ENCODE measurements at places on chromosomes 3 and 15. TPM values are rescaled to one million over a fixed set of nuclear protein-coding genes. Genes with fewer than 3 reads are reported as not detected.
A peak's percentile ranks its signal among the peaks of the same experiment; 100 is the strongest.

MLF1 gene
- total RNA-seq = 5.0 TPM

- no peak for DNase-seq
- peaks cover 23% of the 10 kb centered on the region for H3K4me1 ChIP-seq
- H3K27me3 ChIP-seq = no peaks in the 10 kb centered on the region
- no peak overlapping the region for H3K27ac ChIP-seq
Measured at GRCh38 chr3:24589931-24590880, 95.6 kb upstream of the THRB start.

SCN5A gene
- not detected for total RNA-seq

ASB14 gene
- not detected for total RNA-seq

DNA sequence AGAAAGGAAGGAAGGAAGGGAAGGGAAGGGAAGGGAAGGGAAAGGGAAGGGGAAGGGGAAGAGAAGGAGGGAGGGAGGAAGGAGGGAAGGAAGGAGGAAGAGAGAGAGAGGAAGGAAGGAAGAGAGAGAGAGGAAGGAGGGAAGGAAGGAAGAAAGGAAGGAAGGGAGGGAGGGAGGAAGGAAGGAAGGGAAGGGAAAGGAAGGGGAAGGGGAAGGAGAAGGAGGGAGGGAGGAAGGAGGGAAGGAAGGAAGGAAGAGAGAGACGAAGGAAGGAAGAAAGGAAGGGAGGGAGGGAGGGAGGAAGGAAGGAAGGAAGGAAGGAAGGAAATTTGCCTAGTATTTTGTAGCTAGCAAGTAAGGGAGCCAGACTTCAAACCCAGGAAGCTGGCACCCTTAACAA, 583.9 kb downstream of the RBMS3 start:
- H3K27me3 ChIP-seq = no peaks in the 10 kb centered on the region
- no peak for DNase-seq
- no peak overlapping the region for H3K27ac ChIP-seq

TM4SF1 gene
- 20.1 TPM for total RNA-seq

GOLGA6B gene
- not detected for total RNA-seq

DNA sequence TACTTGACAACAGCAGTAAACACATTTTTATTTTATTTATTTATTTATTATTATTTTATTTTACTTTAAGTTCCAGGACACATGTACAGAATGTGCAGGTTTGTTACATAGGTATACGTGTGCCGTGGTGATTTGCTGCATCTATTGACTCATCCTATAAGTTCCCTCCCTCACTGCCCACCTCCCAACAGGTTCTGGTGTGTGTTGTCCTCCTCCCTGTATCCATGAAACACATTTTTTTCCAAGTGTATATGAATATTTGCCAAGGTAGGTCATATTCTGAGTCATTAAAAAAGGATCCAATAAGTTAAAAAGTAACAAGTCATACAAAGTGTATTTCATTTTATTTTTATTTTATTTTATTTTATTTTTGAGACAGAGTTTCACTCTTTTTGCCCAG, 567.3 kb upstream of the KCNMB2 start:
- DNase-seq = no peak
- no peaks in the 10 kb centered on the region for H3K27me3 ChIP-seq
- no peak overlapping the region for H3K27ac ChIP-seq

- no peak for DNase-seq
- no peak overlapping the region for H3K4me3 ChIP-seq
- H3K27ac ChIP-seq = no peak overlapping the region
- H3K36me3 ChIP-seq = no peaks in the 10 kb centered on the region
Measured at GRCh38 chr3:193211173-193211572, 29.8 kb upstream of the PLAAT1 start.

GRCh38 chr15:36603987-36604386, 24.6 kb downstream of the CDIN1 start:
- no peaks in the 10 kb centered on the region for H3K36me3 ChIP-seq
- DNase-seq = no peak
- H3K27me3 ChIP-seq = no peaks in the 10 kb centered on the region
- no peak overlapping the region for H3K27ac ChIP-seq

GRCh38 chr3:169041677-169042171, 621.8 kb downstream of the MECOM start:
- H3K27me3 ChIP-seq = no peaks in the 10 kb centered on the region
- peak overlapping the region; percentile 7 for H3K27ac ChIP-seq
- no peaks in the 10 kb centered on the region for H3K4me1 ChIP-seq
- H3K36me3 ChIP-seq = no peaks in the 10 kb centered on the region

GRCh38 chr15:81398910-81399551, 25.0 kb upstream of the TMC3 start:
- H3K36me3 ChIP-seq = no peaks in the 10 kb centered on the region
- H3K27ac ChIP-seq = peak overlapping the region; percentile 76
- H3K4me3 ChIP-seq = no peak overlapping the region
- no peaks in the 10 kb centered on the region for H3K27me3 ChIP-seq

GRCh38 chr15:60525341-60526039, 46.5 kb upstream of the ICE2 start:
- H3K36me3 ChIP-seq = no peaks in the 10 kb centered on the region
- DNase-seq = peak; percentile 58
- H3K27ac ChIP-seq = no peak overlapping the region
- H3K4me1 ChIP-seq = peaks cover 28% of the 10 kb centered on the region

DNA sequence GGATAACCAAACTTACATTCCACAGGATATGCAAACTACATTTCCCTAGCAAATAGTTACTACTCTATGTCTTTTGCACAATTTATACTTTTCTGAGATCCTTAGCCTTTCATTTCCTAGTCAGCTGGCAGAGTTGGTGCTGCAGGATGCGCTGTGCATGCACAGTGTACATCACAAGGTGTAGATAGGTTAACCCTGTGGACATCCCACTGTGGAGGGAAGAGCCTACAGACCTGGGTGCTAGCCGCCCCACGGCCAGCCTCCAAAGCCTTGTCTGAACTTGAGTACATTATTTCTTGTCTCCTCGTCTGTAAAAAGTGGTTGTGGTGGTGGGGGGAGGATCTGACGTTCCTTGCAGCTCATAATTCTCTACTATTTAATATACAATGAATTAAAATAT, 3.5 kb downstream of the TNFSF10 start:
- no peak overlapping the region for H3K4me3 ChIP-seq
- peaks cover 30% of the 10 kb centered on the region for H3K4me1 ChIP-seq
- H3K36me3 ChIP-seq = no peaks in the 10 kb centered on the region
- no peaks in the 10 kb centered on the region for H3K27me3 ChIP-seq

CSPG5 gene
- 0.71 TPM for total RNA-seq

- H3K4me3 ChIP-seq = peak overlapping the region; percentile 94
- no peaks in the 10 kb centered on the region for H3K27me3 ChIP-seq
- peak; percentile 51 for DNase-seq
- peaks cover 7% of the 10 kb centered on the region for H3K36me3 ChIP-seq
- H3K27ac ChIP-seq = peak overlapping the region; percentile 95
Measured at GRCh38 chr15:75023872-75024636, 664 bp downstream of the PPCDC start.

DNA sequence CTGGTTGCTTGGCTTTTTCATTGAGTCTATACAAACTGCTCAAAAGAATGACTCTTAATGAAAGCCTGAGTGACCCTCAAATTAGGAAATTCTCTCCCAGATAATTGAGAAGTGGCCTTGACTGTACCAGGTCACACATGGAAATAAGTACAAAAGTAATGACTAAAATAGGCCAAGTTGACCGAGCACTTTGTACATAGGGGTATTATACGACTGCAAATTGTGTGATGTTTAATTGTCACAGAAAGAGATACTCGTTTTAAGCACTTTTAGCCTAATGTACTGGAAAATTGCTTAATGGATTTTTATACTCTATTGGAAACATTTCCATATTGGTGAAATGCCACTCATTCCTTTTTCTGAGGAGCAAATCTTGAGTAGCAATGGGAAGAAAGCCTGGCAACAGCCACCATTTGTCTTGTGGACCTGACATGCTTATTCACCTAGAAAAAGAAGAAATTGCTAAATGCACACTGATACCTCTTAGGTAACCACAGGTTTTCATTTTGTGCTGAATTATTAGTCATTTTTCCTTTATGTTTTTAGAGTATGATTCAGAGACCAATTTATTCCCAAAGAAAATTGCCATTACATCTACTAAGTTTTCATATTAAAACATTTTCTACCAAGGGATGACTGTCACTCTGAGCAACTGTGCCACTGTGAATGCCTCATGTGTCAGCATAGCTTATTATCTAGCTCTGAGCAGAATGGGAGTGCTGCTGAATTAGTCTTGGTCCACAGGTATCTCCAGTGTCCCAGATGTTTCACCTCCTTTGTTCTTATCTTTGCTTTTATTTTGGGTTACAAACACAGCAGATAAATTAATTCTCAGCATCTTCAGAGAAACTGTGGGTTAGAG, 8.9 kb upstream of the PXK start:
- DNase-seq = no peak
- no peak overlapping the region for H3K4me3 ChIP-seq
- no peaks in the 10 kb centered on the region for H3K4me1 ChIP-seq
- H3K36me3 ChIP-seq = peaks cover 22% of the 10 kb centered on the region

DNA sequence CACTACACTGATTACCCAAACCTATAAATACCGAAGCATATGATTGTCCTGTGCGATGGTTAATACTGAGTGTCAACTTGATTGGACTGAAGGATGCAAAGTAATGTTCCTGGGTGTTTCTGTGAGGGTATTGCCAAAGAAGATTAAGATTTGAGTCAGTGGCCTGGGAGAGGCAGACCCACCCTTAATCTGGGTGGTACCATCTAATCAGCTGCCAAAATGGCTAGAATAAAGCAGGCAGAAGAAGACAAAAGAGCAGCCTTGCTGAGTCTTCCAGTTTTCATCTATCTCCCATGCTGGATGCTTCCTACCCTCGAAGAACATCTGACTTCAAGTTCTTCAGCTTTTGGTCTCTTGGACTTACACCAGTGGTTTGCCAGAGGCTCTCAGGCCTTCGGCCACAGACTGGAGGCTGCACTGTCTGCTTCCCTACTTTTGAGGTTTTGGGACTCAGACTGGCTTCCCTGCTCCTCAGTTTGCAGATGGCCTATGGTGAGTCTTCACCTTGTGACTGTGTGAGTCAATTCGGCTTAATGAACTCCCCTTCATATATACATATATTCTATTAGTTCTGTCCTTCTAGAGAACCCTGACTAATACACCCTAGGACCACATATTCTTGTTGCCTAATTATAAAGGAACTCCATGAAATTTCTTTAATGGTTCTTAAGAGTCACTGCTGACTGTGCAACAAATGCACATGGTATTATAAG, 31.7 kb downstream of the CSNK1G1 start:
- H3K4me1 ChIP-seq = no peaks in the 10 kb centered on the region
- no peak overlapping the region for H3K4me3 ChIP-seq
- no peaks in the 10 kb centered on the region for H3K27me3 ChIP-seq
- H3K27ac ChIP-seq = no peak overlapping the region

NEK10 gene
- 1.1 TPM for total RNA-seq

RASGRF1 gene
- 0.29 TPM for total RNA-seq

VGLL3 gene
- total RNA-seq = 6.3 TPM

LMAN1L gene
- not detected for total RNA-seq

IQCH gene
- 4.4 TPM for total RNA-seq

DNA sequence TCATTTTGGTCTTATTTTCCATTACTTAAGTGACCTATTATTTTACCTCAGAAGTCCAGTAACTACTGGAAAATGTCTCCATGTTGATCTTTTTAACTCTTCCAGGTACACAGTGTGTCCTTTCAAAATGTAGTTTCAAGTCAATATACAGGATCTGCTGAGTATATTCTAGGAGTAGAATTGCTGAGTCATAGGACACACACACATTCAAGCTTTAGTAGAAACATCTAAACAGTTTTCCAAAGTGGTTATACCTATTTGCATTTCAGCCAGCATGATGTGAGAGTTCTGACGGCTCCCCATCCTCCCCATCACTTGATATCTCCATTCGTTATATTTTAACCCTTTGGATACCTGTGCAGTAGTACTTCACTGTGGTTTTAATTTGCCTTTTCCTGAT, 271.9 kb downstream of the MCTP2 start:
- H3K36me3 ChIP-seq = no peaks in the 10 kb centered on the region
- H3K27ac ChIP-seq = no peak overlapping the region
- DNase-seq = no peak
- no peaks in the 10 kb centered on the region for H3K4me1 ChIP-seq
- no peaks in the 10 kb centered on the region for H3K27me3 ChIP-seq
- H3K4me3 ChIP-seq = no peak overlapping the region

- no peaks in the 10 kb centered on the region for H3K27me3 ChIP-seq
- no peak overlapping the region for H3K27ac ChIP-seq
- no peak overlapping the region for H3K4me3 ChIP-seq
- peaks cover 5% of the 10 kb centered on the region for H3K36me3 ChIP-seq
Measured at GRCh38 chr3:126417981-126418530, 23.3 kb downstream of the CFAP100 start.

DNA sequence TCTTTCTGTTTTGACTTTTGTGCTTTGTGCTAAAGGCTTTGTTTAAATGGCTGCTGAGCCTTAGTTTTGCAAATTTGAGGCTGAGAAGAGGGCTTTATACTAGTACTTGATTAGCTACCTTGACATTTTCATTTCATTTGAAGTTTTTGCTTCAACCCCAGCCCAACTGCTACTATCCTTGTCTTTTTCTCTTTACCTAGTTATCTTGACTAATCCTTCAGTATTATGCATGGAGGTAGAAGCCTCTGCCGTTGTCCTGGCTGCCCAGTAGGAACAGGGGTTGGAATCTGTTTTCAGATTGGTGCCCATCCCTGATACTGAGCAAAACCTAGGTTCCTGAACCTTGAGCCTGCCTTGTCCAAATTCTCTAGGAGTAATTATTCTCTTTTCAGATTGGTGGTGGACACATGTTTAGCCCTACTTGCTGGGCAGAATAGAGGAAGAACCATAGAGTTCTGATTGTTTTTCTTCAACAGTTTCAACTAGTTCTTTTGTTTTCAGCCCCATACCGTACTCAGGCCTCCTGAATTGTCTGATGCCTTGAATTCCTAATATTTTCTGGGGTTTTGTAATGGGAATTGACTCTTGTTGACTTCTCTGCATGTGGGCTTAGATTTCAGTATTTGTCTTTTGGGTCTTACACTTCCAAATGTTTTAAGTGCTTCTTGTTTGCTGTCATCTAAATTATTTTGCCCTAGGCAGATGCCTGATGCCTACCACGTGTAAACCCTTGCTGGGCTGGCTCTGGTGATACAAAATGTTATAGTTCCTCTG, 143.2 kb downstream of the DOCK3 start:
- H3K36me3 ChIP-seq = no peaks in the 10 kb centered on the region
- no peak for DNase-seq
- no peaks in the 10 kb centered on the region for H3K4me1 ChIP-seq
- no peak overlapping the region for H3K27ac ChIP-seq
- H3K27me3 ChIP-seq = no peaks in the 10 kb centered on the region

STRA6 gene
- not detected for total RNA-seq

GALNT15 gene
- 10.2 TPM for total RNA-seq

- DNase-seq = peak; percentile 80
- no peaks in the 10 kb centered on the region for H3K27me3 ChIP-seq
- H3K4me3 ChIP-seq = peak within 1 kb of the TSS; percentile 82
- H3K27ac ChIP-seq = peak within 1 kb of the TSS; percentile 87
Measured at GRCh38 chr3:86990734-86991481, at the start of gene VGLL3. VGLL3 (minus strand) TSS chr3:86991149; CDS start chr3:86990743, 406 bp downstream.
